ENCODE measurements at places on chromosomes 6 and 20. TPM values are rescaled to one million over a fixed set of nuclear protein-coding genes. Genes with fewer than 3 reads are reported as not detected.

Gene CFAP206
- 1.0 TPM for total RNA-seq

Gene VIP
- not detected for total RNA-seq

Gene DSN1
- 19.3 TPM for total RNA-seq

Gene EYS
- total RNA-seq, result under 0.01 TPM

Gene KAT14
- total RNA-seq, result 28.0 TPM

Measured in melanocyte of skin (primary cell).